ENCODE measurements at places on chromosomes 11 and 22.
A peak's percentile ranks its signal among the peaks of the same experiment; 100 is the strongest.

DNA sequence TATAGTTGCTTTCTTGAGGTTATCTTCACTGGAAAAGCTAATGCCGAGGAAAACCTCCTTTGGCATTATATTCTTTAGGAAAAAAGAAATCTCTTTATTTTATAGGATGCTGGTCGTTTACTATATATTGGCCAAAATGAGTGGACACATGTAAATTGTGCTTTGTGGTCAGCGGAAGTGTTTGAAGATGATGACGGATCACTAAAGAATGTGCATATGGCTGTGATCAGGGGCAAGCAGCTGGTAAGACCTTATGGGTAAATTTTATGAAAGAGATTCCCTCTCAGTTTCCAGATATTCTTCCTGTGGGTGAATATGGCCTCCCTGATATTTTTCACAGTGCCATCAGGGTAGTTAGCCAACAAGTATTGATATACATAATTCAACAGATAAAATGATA lies 29.4 kb upstream of the TTC36 start:
- no peak for DNase-seq

DNA sequence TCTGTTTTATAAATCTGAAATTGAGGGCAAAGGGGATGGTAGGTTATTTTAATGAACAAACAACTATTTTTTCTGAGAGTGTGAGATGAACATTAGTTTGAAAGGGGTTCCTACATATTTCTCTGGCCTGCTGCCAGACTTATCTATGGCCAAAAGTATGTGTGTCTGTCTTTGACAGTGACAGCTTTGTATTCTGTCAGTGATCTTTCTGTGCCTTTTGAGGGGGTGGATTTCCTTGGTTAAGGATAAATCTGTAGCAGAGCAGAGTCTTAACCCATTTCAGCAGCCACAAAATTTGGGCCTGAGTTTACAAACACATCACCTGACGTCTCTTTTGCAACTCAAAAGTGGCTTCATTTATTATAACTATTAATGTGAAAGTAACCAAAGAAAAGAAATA lies 30.9 kb downstream of the ZFTA start:
- no peak for DNase-seq

DNA sequence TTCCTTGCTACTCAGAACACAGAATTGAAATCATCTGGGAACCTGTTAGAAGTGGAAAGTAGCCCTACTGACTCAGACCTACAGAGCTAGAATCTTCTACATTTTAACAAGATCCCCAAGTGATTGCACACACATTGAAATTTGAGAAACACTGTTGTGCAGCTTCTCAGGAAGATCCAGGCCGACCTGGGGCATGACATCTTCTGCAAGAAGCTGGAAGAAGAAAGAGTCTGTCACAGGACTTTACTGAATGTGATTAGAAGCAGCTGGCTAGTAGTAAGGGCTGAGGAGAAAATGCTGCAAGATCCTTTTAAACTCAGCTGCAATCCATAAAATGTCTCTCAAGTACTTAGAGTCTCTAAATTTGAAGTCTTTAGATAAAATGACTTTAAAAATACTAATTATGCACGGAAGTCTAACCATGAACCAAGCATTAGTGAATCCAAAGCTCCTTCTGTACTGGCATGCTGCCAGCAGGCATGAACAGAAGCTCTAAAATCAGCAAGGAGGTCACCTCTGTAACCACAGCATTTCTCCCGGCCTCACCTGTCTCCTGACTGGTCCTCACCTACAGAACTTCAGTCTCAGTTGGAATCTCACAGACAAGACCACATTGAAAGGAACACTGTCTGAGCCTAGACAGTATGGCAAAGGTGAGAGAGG lies 85.0 kb downstream of the SERGEF start:
- DNase-seq = peak; percentile 78

- no peak for DNase-seq
Observed at GRCh38 chr11:44372989-44373388, 63.0 kb upstream of the ALX4 start.

DNA sequence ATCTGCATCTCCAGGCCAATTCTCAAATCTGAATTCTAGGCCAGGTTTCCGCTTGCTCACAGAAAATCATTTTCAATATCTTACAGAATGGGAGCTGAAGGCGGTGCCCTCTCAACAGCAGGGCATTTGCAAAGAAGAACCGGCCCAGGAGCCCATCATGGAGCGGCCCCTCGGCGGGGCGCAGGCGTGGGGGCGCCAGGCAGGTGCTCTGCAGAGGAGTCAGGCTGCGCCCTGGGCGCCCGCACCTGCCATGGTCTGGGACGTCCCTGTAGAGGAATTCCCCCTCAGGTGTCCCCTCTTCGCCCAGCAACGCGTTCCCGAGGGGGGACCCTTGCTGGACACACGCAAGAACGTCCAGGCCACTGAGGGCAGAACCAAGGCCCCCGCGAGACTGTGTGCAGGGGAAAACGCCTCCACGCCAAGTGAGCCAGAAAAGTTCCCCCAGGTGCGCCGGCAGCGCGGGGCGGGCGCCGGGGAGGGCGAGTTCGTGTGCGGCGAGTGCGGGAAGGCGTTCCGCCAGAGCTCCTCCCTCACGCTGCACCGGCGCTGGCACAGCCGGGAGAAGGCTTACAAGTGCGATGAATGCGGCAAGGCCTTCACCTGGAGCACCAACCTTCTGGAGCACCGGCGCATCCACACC lies 11.5 kb downstream of the ZNF74 start:
- DNase-seq = no peak

DNA sequence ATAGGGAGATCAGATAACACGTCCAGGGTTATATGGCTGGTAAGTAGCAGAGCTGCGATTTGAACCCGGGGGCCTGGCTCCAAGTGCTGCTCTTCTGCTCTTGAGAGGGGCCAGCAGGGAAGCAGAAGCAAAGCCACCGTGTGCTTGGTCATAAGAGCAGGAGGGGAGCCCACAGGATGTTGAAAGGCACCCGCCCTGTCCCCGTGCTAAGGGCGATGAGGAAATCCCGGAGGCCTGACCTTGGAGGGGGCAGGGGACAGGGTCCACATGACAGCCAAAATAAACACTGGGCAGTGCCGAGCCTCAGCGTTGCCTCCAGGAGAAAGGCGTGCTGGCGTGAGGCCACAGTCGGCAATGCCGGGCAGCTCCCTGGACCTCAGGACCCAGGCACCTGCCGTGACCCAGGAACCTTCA lies 28.8 kb downstream of the TOM1 start:
- no peak for DNase-seq

DNA sequence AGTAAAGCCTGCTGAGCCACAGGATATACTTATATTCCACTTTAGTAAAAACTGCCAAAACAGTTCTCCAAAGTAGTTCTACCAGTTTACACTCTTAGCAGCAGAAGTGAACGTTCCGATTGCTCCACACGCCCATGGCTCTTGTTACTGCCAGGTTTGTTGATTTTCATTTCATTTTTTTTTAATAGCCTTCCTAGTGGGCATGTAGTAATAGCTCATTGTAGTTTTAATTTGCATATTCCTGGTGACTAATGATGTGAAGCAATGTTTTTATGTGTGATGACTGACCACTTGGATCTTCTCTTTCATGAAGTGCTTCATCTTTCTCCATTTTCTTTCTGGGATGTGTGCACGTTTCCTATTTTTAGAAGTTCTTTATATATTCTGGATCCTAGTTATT lies 4.8 kb upstream of the C11orf97 start:
- no peak for DNase-seq

- no peak for DNase-seq
Observed at GRCh38 chr22:37312549-37313183, 30.4 kb downstream of the CYTH4 start.

GRCh38 chr11:35275786-35276170 lies 136.8 kb downstream of the CD44 start:
- DNase-seq = no peak

DNA sequence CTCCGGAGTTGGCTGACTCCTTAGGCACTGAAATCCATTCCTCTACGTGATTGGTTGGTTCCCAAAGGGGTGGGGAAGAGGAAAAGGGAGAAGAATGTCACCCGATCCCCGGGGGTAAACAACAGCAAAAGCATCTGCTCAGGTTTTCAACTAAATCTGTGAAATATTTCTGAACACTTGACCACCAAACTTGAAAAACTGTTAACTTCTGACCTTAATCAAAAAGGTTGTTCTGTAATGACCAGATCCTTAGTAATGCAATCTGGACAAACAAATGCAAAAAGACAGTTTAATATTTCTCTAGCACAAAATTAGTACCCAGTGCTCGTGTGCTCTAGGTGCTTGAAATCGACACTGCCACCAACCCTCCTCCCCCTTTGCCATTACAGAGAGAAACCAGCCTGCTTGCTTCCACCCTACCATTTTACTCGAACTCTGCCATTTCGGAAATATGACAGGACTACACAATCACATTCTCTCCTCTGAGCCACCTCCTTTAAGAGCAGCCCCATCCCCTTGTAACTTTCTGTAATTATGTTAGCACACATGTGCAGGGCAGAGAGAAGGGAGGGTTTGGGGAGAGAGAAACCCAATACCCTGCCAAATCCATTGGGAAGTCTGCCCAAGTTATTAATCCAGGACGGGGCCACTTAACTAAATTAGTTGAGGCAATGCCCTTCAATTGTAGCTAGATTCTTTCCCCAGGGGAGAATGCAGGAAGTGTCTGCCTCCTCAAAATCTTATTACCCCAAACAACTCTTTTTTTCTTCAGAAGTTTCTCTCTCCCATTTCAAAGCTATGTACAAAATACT lies 113.8 kb downstream of the RBFOX2 start:
- DNase-seq = peak; percentile 75

GRCh38 chr11:75668451-75669297 lies at the start of gene MAP6:
Gene MAP6 (minus strand): TSS chr11:75669038. CDS start chr11:75668369, 669 bp downstream.
- DNase-seq = no peak

- no peak for DNase-seq
Observed at GRCh38 chr11:8192896-8193209, 24.0 kb upstream of the RIC3 start.

DNA sequence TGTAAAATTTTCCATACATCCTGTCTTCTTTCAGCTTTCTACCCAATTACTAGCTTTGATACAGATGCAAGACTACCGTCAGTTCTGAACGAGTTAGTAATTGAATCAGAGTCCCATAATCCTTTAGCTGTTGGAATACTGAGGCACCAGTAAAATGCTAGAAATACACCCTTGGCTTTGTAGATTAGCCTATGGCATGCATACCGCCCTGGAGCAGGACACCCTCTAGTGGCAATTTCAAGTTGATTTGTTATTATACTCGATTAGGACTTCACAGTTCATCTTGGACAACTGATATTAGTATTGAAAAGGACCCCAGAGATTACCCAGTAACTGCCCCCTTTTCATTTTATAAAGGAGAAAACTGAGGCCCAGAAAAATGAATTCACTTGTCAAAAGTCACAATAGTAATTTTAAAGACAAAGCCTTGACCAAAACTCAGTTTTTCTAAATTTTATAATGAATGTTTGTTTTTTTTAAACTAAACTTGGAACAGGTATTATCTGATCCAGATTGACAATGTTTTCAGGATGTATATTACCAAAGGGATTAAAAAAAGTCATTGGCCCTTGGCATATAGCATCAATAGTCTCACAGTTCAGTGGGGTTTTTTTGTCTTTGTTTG lies 72.6 kb downstream of the HIPK3 start:
- peak; percentile 27 for DNase-seq

DNA sequence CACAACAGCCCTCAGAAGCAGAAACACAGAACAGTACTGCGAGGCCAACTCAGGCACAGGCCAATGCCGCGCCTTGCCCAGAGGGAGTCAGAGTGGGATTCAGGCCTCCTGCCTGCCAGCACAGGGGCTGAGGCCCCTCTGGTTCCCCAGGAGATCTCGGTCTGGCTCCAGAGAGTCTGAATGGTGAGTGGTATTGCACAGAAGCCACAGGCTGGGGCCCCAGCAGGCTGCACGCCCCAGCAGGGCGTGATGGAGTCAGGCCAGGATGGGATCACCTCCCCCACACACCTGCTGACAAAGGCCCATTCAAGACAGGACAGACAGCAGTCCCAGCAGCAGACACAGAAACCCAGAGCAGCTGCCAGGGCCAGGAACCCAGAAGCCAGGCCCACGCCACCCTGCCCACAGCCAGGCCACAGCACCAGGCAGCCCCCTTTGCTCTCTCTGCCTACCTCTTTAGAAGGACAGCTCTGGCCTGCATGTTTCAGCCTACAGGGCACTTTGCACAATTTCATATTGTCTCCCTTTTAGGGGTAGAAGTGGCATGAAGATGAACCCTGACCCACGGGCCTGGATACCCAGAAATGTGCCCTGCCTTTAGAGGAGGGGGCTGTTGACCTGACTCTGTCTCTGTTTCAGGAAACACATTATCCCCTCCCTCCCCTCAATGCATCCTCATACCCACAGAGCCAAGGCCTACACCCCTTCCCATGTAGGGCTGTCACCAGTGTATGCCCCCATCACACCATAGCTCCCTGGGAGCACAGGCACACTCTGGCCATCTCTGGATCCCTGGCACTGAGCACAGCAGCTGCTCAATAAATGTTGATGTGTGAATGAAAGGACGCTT lies 6.1 kb downstream of the FXYD6 start:
- no peak for DNase-seq

- DNase-seq = no peak
Observed at GRCh38 chr22:48711669-48712068, 1116.0 kb downstream of the BRD1 start.

DNA sequence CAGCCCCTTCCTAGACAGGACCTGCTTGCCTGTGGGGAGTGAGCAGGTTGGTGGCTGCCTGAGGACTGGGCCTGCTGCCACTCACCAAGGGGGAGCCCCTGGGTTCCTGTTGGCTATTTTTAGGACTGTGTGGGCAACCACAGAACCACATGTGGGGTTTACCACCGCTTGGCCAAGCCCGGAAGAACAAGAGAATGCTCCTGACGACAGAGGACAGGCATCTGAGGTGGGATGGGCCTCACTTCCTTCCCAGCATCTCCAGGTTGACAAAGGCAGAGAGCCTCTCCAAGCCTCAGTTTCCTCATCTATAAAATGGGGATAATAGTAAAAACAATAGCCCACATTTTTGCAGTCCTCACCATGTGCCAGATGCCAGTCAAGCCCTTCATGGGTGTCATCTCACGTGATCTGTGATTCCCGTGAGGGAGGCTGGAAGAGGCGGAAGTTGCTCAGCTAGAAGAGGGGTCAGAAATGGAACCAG lies 43.6 kb downstream of the LRRC32 start:
- no peak for DNase-seq

- no peak for DNase-seq
Observed at GRCh38 chr11:12538889-12539421, 135.3 kb upstream of the TEAD1 start.

DNA sequence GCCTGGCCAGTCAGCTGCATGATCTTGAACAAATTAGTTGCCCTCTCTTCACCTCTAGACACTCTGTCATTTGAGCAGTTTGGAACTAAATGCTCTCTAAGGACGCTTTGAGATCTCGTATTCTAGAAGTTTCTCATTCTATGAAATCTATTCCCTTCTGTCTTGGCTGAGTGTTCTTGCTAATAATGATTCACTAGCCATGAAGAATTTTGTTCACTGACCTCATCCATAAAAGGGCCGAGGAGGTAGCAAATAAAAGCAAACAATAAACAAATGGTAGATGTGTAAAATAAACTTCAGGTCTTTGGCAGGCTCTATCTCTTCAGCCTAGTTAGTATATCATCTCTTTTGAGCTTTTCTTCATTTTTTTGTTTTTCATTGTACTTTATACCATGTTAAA lies 76.6 kb downstream of the USP35 start:
- DNase-seq = no peak

GRCh38 chr11:88523386-88524071 lies 186.0 kb upstream of the CTSC start:
- DNase-seq = no peak

GRCh38 chr22:27461470-27461869 lies 340.1 kb downstream of the MN1 start:
- DNase-seq = peak; percentile 72

All from AG04450 (cell line).